DMS 273 treated with DMSO at 0.1 percent for 48 hours (cell line): ENCODE measurements at places on chromosomes 3 and 15.

DNA sequence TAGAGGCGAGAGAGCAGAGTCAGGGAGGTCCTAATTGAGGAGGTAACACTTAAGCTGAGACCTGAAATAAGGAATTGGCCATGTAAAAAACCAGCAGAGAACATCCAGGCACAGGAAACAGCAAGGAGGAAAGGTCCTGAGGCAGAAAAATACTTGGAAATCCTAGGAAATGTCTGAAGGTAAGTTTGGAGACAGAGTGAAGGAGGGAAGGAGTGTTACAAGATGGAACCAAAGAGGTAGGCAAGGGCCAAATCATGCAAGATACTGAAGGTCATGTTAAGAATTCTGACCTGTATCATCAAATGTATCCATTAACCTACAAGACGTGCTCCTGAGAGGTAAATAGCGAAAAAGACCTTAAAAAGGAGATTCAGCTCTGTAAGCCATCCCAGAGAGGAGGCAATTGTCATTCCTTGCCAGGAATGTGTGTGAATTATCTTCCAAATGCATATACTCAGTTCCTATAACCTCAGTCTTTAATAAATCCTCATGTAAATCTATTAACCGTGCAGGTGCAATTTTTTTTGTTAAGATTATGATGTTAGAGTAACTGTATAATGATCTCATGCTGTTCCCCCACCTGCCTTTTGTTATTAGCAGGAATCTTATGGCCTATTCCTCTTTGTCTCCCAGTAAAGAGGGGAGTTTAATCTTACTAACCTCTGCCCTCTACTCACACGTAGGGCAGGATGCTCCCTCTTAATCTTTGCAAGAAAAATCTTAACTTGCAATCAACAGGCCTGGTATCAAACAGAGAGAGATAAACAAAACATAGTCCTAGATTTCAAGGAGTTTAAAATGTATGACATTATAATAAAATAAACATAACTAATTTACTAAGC is 166.9 kb downstream of the ULK4 start:
- DNase-seq: no peak

- DNase-seq: no peak
Measured at GRCh38 chr3:156865732-156866131, 39.6 kb downstream of the LEKR1 start.

- DNase-seq: no peak
Measured at GRCh38 chr3:157786211-157786610, 283.0 kb upstream of the VEPH1 start.

- DNase-seq: no peak
Measured at GRCh38 chr15:81478354-81478753, 104.3 kb upstream of the TMC3 start.

GRCh38 chr3:190083635-190084034 is 37.1 kb downstream of the P3H2 start:
- DNase-seq: no peak

- DNase-seq: no peak
Measured at GRCh38 chr3:111723293-111724215, 128.4 kb upstream of the ZBED2 start.

GRCh38 chr3:156674911-156675829 is 780 bp downstream of the TIPARP start:
- no peak for DNase-seq

- no peak for DNase-seq
Measured at GRCh38 chr15:42808913-42809312, 72.0 kb upstream of the CDAN1 start.

DNA sequence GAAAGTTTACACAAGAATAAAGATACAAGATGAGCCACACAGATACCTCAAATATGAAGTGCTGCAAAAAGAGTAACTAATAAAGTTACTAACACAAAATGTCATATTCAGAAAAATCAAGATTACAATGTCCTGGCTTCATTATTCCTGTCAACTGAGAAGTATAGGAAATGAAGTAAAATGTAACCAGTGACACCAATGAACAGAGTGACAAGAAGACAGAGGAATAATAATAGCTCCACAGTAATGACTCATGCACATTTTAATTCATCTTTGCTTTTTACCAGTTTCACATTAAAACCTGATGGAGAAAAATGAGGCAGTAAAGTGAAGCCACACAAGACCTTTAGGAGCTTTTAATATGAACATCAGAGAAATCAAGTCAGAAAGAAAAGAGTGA is 214.1 kb downstream of the ZBBX start:
- DNase-seq: no peak

GRCh38 chr3:41202075-41202833 is 2.9 kb downstream of the CTNNB1 start:
- no peak for DNase-seq

DNA sequence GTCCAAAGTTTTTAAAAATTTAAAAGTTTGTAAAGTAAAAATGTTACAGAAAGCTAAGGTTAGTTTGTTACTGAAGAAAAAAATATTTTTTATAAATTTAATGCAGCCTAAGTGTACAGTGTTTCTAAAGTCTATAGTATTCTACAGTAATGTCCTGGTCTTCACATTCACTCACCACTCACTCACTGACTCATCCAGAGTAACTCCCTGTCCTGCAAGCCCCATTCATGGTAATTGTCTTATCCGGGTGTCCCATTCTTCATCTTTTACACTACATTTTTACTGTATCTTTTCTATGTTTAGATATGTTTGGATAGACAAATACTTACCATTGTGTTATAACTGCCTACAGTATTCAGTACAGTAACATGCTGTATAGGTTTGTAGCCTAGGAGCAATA is 36.7 kb upstream of the ATP10A start:
- DNase-seq: no peak

DNA sequence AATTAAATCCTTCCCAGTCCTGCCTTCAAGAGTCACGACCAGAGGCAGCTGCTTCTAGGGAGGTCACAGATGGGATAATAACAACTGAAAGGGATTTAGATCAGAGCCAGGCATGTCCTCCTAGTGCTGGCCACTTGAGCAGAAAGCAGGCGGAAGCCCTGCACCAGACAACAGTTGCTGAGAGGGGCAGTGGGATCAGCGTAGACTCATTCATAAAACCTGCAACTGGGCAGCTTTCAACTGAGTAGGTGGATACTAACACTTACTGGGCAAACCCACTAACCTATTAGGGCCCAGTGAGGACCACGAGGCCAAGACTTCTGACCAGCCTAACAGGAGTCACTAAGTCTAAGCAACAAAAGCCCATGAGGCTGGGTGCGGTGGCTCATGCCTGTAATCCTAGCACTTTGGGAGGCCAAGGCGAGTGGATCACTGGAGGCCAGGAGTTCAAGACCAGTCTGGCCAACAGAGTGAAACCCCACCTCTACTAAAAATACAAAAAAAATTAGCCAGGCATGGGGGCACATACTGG is 67.0 kb downstream of the DAPK2 start:
- DNase-seq: no peak

GRCh38 chr3:133548090-133548489 is 25.4 kb upstream of the CDV3 start:
- DNase-seq: no peak

GRCh38 chr3:72746430-72747411 is 101.5 kb downstream of the SHQ1 start:
- no peak for DNase-seq

GRCh38 chr15:52491472-52491871 is 37.2 kb downstream of the MYO5A start:
- no peak for DNase-seq

- no peak for DNase-seq
Measured at GRCh38 chr3:55554634-55555425, 67.7 kb upstream of the WNT5A start.

- no peak for DNase-seq
Measured at GRCh38 chr15:25643120-25643519, 204.3 kb upstream of the UBE3A start.

DNA sequence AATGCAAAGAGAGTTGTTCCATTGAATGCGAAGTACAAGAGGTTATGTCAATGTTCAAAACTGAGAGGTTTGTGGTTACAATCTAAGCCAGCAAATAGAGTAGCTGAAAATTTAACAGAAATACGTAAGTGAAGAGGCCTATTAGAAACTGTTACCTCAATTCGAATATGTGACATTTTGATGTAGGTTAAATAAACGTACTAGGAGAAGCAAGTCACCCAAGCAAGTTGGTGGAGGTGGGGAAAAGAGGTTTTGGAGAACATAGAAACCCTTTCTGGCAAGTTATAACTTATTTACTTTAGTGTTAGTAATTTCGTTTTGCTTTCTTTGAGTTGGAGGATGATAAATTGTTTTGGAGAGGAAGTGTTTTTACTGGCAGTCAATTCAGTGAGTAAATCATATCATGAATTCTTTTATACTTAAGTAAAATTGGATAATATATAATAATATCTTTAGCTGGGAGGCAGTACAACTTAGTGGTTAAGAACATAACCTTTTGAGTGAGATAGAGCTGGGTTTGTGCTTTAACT is 91.2 kb upstream of the NAALADL2 start:
- no peak for DNase-seq

GRCh38 chr3:182183716-182184430 is 472.1 kb downstream of the SOX2 start:
- no peak for DNase-seq

- no peak for DNase-seq
Measured at GRCh38 chr15:29919380-29919881, 97.2 kb upstream of the TJP1 start.

GRCh38 chr15:36757189-36757814 is 177.9 kb downstream of the CDIN1 start:
- no peak for DNase-seq

- DNase-seq: no peak
Measured at GRCh38 chr15:60526127-60526616, 47.2 kb upstream of the ICE2 start.

DNA sequence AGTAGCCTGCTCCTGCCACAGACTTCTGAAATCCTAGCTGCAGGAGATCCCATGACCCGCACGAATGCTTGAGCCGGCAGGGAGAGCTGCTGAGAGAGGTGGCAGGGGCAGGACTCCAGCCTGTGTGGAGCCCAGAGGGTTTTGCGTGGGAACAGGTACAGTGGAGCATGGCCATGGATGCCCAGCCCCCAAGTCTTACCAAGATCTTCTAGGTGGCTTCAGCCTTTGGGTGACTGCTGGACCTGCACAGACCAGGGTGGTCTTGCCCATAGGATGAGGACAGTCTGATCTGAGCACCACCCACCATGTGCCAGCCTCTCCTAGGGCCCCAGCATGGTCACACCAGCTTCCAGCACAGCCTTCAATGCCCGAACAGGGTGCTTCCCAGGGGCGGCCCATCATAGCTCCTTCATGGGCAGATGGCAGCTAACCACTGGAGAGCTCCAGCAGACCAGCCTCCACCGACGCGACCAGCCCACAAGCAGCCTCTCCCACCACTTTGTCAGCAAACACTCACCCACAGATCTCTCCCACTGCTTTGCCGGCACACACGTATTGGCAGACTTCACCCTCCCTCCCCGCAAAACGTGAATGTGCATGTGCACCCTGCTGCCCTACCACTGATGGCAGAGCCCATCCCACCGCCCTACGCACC is 56.0 kb downstream of the ADAMTS17 start:
- no peak for DNase-seq

DNA sequence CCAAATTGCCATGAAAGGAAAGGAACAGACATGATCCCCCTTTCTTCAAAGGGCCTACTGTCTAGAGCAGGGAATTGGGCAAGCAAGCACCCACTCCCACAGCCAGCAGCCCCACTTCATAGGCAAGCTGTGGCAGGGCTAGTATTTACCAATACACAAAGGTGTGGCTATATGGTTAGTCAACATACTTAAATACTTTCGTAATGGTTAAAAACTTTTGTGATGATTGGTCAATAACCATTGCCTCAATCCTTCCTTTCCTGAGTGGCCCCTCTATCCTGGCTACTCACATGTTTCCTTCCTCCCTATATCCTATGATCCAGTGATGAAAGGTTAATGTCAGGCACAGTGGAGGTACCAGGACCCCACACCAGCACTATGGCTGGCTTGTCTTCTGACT is 30.1 kb upstream of the ARL8B start:
- DNase-seq: no peak

GRCh38 chr3:8658306-8659212 is 14.0 kb upstream of the SSUH2 start:
- no peak for DNase-seq

GRCh38 chr15:48584090-48584811 is 61.3 kb downstream of the FBN1 start:
- no peak for DNase-seq

DNA sequence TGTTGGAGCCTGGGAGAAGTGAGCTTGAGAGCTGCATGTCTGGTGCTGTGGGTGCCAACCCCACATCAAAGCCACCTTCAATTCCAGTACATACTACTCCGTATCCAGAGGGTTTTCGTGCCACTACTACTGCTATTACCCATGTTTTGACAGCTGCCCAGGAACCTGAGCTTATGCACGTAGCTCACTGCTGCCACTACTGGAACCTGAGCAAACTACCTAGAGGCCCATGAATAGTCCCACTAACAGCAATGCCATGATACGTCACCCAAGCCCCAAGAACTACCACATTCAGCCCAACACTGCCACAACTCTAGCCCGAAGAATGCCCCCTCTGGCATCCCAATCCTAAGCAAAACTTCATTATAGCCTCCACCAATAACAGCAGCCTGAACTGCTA is 215.2 kb upstream of the BCHE start:
- DNase-seq: no peak

GRCh38 chr3:157065201-157065600 is 94.7 kb downstream of the CCNL1 start:
- DNase-seq: no peak

- DNase-seq: no peak
Measured at GRCh38 chr15:92384381-92384780, 9.3 kb upstream of the ST8SIA2 start.

DNA sequence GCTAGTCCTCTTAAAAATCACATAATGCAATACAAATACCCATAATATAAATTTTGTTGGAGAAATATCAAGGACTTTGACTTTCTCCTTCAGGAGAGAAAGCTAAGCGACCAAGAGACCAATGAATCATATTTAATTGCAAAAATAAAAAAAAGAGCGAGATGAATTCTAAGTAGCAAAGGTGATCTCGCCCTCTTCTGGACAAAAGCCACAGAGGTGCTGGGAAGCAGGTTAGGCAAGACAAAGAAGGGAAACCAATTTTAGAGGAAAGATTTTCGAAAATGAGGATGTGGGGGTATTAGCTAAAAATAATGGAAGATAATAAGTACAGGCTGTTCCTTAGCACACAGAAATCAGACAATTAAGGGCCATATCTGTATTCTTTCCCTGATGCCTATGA is 111.4 kb upstream of the PLAAT1 start:
- DNase-seq: no peak
